ENCODE measurements at places on chromosomes 3 and 15.

DNA sequence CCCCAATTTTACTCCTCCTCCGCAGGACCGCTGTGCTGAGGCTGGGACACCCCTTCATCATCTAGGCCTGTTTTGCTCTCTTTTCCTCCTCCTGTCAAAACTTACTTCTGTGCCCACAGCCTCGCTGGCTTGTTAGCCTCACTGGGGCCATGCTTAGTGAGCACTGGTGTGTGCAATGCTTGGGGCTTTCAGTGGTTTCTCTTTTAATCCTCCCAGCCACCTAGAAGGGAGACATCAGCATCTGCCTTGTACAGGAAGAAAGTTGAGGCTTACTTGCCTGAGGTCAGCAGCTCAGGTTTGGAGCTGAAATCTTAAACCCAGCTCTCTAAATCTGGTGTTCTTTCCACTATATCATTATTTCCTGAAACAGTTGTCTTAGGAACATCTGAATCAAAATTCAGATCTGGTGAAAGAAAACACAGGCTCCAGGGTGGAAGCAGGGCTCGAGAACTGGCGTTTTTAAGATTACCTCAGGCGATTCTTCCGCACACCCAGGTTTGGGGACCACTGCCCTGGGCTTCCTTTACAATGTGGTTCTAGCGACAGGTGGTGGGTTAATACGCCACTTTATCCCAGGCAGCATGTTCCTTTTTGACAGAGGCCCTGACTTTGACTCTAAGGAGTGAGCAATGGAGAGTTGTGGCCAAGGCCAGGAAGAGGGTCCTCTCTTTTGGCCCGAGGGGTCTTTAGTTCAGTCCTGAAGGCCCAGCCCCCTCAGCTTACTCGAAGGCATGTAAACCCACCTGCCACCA lies 3.8 kb downstream of the THSD4 start:
- DNase-seq = no peak

DNA sequence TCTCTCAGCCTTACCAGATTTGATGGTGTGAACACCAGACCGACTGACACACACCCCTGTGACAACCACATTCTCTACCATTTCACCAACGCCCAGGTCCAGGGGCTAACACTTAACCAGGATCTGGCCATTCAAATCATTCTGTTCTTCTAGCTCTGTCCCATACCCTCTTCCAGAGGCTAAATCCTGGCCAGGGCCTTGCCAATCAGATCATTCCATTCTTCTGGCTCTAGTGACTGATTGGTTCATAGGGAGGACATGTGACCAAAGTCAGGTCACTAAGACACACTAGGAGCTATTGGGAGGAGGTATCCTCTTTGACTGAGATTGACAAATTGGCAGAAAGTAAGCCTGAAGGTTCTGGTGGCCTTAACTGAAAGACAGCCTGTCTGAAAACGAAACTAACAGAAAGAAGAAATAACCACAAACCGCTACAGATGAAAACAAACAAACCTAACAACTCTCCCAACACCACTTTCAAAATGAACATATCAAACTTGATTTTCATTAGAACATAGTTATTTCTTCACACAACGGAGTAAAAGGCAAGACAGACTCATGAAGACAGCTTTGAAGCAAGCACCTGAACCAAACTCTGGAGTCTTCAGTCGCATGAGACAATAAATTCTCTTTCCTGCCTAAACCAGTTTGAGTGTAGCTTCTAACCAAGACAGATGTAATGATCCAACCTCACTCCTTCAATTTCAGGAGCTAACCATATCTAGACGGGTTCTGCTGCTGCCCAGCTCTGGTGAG lies 68.5 kb downstream of the TRANK1 start:
- DNase-seq = no peak

GRCh38 chr3:100954199-100954935 lies 38.9 kb downstream of the ABI3BP start:
- DNase-seq = no peak

DNA sequence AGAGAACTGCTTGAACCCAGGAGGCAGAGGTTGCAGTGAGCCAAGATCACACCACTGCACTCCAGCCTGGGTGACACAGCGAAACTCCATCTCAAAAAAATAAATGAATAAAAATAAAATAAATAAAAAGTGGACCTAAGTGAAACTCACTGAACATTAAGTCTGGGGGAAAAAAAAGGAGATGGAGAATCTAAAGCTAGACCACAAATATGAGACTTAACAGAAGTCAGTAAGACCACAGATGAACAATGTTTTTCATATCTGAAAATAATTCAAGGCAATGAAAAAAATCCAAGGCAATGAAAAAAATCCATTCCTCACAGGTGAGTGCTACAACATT lies 18.6 kb downstream of the ANXA2 start:
- DNase-seq = no peak
